ENCODE measurements at places on chromosomes 1 and 21.

DNA sequence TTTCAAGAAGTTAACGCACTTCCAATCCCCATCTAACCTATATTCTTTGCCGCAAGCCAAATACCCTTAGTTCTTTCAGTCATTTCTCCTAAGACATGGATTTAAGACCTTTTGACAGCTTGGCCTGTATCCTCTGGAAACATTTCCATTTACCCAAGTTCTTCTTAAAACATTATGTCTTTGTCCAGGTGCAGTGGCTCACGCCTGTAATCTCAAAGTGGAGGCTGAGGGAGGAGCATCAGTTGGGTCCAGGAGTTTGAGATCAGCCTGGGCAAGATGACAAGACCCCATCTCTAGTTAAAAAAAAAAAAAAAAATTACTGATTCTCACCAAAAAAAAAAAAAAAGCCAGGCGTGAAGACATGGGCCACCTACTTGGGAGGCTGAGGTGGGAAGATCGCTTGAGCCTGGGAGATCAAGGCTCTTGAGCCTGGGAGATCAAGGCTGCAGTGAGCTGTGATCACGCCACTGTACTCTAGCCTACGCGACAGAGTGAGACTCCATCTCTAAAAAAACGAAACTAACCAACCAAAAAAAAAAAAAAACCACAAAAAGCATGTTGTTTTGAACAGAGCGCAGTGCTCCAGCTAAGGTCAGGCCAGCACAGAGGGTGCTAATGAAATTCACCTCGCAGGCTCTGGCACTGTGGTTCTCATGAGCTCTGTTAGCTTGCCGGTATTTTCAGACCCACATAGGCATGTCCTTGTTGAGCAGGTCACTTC lies 36.0 kb downstream of the NUAK2 start:
- DNase-seq = peak; percentile 52

GRCh38 chr1:171081314-171081753 lies 9.4 kb upstream of the FMO3 start:
- no peak for DNase-seq

GRCh38 chr1:235558621-235559169 lies 54.4 kb upstream of the B3GALNT2 start:
- no peak for DNase-seq

- no peak for DNase-seq
Observed at GRCh38 chr21:25457411-25457810, 149.9 kb downstream of the MRPL39 start.

GRCh38 chr1:26556111-26556510 lies 26.6 kb downstream of the RPS6KA1 start:
- DNase-seq = no peak

DNA sequence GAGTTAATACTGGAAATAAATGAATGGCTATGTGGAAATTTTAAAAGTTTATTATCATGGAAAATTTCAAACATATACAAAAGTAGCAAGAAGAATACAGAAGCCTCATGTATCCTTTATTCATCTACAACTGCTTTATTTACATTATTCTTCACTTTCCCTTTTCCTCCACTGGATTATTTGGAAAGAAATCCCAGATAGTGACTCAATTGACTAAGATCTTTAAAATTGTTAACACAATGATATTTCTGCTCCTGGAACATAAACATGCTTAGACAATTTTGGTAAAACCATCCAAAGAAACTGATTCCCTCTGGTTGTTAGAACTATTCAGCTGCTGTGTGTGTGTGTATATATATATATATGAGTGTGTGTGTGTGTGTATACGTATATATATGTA lies 116.2 kb downstream of the TGFB2 start:
- DNase-seq = no peak

- no peak for DNase-seq
Observed at GRCh38 chr21:46397211-46397905, 61.3 kb upstream of the DIP2A start.

GRCh38 chr1:247357781-247358211 lies 26.1 kb upstream of the ZNF496 start:
- DNase-seq = no peak

DNA sequence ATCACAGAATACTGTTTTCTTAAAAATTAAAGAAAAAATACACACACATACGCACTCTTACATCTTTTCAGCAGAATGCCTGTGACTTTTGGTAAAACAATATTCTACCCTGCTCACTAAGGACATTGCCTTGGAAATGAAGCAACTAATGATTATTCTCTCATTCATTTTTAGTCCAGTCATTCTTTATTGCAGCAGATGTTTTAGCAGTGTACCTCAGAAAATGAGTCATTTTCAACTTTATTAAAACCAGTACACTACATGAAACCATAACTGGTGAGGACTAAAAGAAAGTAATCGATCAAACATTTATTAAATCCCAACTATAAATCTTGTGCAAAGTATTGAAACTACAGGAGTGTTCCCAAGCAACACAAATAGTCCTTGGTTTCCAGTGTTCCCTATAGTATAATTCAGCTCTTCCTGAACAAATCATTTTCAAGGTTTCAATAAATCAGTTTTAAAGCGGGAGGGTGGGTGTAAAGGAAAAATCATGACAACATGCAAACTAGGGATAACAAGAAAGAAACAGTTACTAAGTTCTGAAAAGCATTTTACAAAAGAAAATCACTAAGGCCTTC lies 114.2 kb downstream of the ADGRL4 start:
- DNase-seq = no peak

- DNase-seq = peak; percentile 30
Observed at GRCh38 chr1:228082918-228083870, 686 bp downstream of the ARF1 start.

- DNase-seq = no peak
Observed at GRCh38 chr1:236511735-236512418, 11.9 kb upstream of the LGALS8 start.

DNA sequence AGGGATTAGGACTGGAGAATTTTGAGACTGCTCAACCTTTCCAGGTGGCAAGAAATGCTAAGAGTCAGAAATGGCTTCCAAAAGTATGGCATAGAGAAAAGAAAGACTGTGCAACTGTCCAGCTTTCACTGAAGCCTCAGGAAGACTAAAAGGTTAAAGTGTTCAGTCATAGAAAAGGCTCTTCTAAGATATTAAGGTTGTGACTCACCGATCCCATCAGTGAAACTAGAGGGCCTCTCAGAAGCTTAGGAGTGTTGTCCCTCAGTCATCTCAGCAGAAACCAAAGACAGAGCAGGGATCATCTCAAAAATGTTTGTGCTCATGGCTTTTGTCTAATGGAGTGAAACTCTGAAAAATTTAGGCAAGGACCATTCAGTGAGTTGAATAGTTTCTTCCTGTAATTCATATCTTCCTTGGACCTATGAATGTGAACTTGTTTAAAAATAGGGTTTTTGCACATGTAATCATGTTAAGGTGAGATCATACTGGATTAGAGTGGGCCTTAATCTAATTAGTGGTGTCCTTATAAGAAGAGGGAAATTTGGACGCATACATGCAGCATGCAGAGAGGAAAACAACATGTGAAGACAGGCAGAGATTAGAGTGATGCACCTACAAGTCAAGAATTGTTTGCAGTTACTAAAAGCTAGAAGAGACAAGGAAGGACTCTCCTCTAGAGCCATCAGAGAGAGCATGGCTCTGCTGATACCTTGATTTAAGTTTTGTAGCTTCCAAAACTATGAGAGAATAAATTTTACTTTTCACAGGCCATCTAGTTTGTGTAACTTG lies 71.3 kb downstream of the RPE65 start:
- DNase-seq = no peak

- no peak for DNase-seq
Observed at GRCh38 chr1:230303069-230303468, 123.1 kb downstream of the PGBD5 start.

Measured in activated naive CD4-positive, alpha-beta T cell treated with anti-CD3 and anti-CD28 coated beads, Interleukin-2, amount 50 U/mL, for 16 hours (primary cell).